ENCODE measurements at places on chromosomes 11 and 22.

DNA sequence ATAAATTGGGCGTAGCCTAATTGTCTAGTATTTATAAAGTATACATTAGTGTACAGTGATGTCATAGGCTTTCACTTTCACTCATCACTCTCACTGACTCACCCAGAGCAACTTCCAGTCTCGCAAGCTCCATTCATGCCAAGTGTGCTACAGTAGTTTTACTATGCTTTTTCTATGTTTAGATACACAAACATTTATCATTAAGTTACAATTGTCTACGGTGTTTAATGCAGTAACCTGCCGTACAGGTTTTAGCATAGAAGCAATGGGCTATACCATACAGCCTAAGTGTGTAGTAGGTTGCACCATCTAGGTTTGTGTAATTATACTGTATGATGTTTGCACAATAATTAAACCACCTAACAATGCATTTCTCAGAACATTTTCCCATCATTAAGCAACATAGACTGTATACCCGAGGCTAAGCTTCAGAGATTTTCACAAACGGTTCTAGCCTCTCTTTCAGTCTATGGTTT is 17.5 kb downstream of the OR9G1 start:
- H3K4me1 ChIP-seq: no peaks in the 10 kb centered on the region
- no peaks in the 10 kb centered on the region for H3K27me3 ChIP-seq
- no peak for DNase-seq
- no peak overlapping the region for H3K27ac ChIP-seq
- no peaks in the 10 kb centered on the region for H3K36me3 ChIP-seq

DNA sequence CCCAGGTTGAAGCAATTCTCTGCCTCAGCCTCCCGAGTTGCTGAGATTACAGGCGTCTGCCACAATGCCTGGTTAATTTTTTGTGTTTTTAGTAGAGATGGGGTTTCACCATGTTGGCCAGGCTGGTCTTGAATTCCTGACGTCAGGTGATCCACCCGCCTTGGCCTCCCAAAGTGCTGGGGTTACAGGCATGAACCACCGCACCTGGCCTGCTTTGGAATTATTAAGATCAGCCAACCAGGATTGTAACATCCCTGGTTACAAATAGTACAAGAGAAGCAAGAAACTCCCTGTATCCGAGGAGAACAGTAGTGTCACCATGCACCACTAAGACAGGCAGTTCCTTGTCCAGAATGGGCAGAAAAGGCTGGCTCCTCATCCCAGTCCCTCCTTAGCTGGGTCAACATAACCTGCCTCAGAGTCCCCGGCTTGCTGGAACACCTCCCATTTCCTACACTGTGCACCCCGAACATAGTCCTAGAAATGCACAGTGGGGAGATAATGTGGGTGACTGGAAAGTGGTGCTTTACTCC is 77.2 kb upstream of the INCENP start:
- H3K4me3 ChIP-seq: no peak overlapping the region
- H3K27ac ChIP-seq: no peak overlapping the region
- peaks cover 3% of the 10 kb centered on the region for H3K27me3 ChIP-seq
- no peaks in the 10 kb centered on the region for H3K36me3 ChIP-seq
- DNase-seq: no peak

DNA sequence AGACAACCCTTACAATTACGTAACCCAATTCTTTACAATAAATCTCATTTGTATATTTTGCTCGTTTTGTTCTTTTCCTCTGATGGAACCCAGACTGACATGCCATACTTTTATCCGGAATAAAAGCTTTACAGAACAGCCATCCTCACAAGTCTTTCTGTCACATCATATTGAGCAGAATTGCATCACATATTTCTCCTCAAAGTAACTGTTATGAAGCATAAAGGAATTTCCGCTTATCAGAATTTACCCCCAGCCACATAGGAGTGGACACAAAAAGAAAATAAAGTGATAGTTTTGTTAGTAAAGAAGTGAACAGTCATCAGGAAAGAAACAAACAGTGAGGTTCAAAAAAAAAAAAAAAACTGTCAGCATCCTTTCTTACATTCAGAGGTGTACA is 539.5 kb upstream of the LUZP2 start:
- H3K36me3 ChIP-seq: no peaks in the 10 kb centered on the region
- no peaks in the 10 kb centered on the region for H3K4me1 ChIP-seq
- no peak overlapping the region for H3K27ac ChIP-seq
- H3K27me3 ChIP-seq: no peaks in the 10 kb centered on the region
- H3K4me3 ChIP-seq: no peak overlapping the region

GRCh38 chr11:125980436-125980835 is 34.6 kb downstream of the VSIG10L2 start:
- no peak overlapping the region for H3K4me3 ChIP-seq
- DNase-seq: no peak
- H3K4me1 ChIP-seq: no peaks in the 10 kb centered on the region
- H3K27ac ChIP-seq: no peak overlapping the region

GRCh38 chr11:70517988-70518907 is 119.9 kb downstream of the CTTN start:
- no peak for DNase-seq
- H3K4me3 ChIP-seq: no peak overlapping the region
- no peaks in the 10 kb centered on the region for H3K36me3 ChIP-seq
- no peaks in the 10 kb centered on the region for H3K4me1 ChIP-seq
- H3K27me3 ChIP-seq: no peaks in the 10 kb centered on the region
